ENCODE measurements at places on chromosomes 13 and 19.

DNA sequence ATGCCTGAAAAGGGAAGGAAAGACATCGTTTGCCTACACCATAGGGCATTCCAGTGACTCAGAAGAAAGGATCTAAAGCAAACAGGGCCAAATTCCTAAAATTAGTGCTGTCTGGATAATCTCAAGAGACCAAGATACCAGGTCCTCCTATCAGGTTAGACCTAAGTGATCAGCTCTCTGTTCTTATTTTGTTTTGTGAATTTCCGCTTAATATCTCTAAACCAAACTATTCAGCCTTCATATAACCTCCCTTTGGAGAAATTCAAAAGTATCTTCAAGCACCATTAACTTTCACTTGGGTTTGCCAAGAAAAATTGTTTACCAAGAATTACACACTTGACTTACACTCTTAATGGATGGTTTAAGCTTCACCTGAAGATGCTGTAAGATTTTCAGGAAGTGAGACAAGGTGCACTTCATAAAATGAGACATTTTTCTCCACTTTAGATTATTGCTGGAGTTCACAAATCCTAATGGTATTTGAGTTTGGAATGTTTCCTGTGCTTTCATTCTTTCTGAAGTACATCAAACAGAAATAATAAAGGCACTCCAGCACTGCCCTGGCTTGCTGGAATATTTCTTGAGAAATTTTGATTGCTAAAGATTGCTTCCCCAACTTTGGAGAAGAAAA is 376.1 kb downstream of the LMO7 start:
- DNase-seq, result no peak

- DNase-seq, result no peak
Observed at GRCh38 chr13:19153782-19154450, 27.7 kb downstream of the TUBA3C start.

- DNase-seq, result no peak
Observed at GRCh38 chr19:46384396-46384795, 29.0 kb downstream of the CCDC8 start.

GRCh38 chr19:51330366-51330765 is 11.6 kb downstream of the VSIG10L start:
- no peak for DNase-seq

GRCh38 chr13:97214921-97215320 is 7.2 kb upstream of the MBNL2 start:
- no peak for DNase-seq

DNA sequence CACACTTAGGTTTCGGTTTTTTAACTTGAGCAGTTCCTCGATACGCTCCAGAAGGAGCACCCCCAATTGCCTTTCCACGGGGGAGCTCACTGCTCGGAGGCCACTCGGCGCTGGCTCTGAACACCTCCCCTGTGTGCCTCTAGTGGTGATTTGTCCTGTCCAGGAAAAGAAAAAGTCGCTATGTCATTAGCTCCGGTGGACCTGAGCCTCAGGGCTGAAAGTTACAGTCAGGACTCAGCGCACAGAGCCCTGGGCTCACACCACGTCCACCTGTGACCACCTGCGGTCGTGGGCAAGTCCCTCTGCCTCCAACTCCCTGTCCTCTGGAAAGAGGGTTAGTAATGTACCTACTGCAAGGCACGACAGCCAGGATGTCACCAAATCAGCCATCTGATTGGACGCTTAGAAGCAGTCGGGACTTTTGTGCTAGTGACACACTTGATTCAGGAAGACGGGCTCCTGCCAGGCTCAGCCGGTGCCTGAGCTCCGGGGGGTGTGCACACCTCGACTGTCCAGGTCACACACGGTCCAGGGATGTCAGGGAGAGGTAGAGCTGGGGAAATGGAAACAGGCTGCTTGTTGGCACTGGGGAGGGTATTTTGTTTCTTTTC is 3.9 kb upstream of the TMPRSS9 start:
- no peak for DNase-seq

DNA sequence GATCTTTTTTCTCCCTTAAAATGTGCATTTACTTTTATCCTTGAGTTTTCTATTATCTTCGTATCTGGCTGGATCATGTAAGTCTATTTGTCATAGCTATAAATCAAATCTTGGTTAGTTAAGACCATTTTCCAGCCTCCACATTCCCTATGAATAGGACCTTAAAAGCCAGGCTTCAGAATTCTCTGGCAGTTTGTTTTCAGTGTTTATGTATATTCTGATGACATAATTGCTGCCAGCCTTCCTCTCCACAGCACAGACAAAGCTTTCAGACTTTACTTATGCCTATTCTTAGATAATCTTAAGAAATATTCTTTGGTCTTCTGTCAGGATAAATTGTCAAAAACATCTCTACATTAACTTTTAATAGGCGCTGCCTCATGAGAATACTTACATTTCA is 870.8 kb upstream of the SPRY2 start:
- DNase-seq, result no peak

GRCh38 chr19:30288911-30289310 is 83.3 kb upstream of the ZNF536 start:
- no peak for DNase-seq

DNA sequence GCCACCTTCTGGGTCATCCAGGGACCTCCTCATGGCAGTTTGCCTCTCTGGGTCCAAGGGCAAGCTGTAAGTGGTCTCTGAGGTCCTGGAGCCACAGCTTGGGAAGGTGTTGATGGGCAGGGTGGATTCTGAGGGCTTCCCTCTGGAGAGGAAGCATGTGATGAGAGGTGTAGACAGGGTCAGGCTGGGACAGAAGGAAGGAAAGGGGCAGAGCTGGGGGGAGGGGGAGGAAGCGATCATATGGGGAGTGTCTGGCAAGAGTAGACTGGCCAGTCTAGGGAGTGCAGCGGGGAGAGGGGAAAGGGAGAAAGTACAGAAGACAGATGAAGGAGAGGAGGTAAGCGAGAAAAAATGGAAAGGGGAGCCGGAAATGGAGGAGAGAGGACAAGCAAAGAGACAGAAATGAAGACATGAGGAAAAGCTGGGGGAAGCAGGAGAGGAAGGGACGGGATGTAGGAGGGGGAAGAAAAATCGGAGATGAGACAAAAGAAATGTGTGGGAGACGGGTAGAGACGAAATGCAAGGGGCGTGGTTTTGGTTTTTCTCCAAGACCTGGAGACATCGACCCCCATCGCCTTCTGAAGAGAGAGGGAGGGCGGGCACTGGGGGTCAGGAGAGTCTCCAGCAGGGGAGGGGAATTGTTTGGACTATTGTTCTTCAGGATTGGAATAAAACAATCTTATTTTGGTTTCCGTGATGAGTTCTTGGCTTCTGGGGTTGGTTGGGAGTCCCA is 26.6 kb downstream of the ZSWIM9 start:
- no peak for DNase-seq

DNA sequence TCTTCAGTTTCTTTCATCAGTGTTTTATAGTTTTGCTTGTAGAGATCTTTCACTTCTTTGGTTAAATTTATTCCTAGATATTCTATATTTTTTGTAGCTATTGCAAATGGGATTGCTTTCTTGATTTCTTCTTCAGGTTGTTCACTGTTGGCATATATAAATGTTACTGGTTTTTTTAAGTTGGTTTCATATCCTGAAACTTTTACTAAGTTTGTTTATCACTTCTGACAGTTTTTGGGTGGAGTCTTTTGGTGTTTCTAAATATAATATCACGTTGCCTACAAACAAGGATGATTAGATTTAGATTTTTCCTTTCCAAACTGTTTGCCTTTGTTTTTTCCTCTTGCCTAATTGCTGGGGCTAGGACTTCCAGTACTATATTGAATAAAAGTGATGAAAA is 109.7 kb downstream of the PAN3 start:
- DNase-seq, result no peak

DNA sequence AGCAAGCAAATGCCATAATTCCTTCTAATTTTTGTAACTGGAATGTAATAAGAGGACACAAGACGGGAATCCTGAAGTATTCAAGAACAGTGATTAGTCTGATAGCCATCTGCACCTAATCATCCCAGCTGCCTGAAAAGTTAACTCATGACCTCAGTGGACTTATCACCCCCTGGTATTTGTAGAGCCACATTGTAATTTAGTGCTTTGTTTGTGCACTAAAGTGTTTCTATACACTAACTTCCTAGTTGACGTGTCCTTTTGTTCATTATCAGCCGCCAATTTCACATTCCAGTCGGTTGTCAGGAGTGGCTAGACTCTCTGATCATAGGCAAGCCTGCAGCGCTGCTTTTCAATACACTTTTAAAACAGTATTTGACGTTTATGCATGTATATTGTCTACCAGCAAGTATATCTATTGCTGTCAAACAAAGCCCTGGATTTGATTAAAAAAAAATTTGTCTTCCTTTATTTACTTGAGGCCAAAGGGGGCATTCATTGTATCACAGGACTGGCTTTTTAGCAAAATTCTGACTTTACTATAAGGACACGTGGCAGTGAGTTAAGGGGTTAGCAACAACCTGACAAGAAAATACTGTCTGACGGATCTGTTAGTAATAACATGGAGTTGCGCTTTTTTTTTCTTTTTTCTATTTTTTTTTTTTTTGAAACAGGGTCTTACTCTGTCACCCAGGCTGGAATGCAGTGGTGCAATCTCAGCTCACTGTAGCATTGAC is 10.4 kb upstream of the SOX21 start:
- no peak for DNase-seq

DNA sequence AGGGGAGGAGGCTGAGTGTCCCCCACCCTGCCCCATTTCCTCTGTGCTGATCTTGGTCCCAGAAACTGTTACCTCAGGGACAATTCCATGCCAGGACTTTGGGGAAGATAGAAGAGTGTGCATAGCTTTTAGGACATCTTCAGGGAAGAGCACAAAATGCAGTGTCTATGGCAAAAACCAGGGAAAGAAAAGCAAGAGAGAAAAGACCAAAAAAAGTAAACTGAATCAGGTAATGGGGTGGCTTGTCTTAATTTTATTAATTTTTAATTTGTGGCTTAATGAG is 109.4 kb downstream of the NDFIP2 start:
- DNase-seq, result no peak

DNA sequence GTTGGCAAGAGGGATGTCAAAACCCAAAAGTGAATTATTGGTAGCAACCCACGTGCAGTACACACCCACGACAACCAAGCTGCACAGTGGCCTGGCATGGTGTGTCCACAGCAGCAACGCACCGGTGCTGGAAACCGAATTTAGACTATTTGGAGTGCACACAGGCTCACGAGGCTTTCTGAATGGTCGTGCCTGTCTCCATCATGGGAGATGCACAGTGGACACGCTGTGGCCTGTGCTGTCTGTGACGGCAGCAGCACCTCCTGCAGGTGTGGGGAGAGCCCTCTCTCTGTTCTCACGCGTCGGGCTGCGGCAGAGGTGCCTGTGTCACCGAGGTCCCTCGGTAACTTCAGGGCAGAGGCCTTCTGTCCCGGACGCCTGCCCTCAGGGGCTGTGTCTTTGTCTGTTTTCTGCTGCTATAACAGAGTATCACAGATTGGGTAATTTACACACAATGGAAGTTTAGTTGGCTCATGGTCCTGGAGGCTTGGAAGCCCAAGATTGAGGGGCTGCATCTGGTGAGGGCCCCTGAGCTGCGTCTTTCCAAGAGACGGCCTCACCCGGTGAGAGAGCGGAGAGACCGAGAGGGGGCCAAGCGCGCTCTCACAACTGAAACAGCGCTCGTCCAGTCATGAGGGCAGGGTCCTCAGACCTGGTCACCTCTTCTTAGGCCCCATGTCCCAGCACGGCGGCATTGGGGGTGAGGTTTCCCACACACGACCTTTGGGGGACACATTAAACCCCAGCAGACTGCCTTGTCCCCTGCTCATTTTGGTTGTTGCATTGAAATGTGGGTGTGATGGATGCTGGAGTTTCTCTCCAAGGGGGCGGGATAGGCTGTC is 9.1 kb upstream of the MCF2L start:
- DNase-seq, result no peak

DNA sequence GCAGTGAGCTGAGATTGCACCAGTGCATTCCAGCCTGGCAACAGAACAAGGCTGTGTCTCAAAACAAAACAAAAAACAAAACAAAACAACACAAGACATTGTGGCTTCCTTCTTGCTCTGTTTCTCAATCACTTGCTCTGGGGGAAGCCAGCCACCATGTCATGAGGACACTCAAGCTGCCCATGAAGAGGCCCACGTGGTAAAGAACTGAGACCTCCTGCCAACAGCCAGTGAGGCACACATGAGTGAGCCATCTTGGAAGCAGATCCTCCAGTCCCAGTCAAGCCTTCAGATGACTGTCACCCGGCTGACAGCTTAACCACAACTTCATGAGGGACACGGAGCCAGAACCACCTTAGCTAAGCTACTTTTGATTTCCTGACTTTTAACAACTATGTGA is 25.2 kb downstream of the CPT1C start:
- peak; percentile 57 for DNase-seq

- no peak for DNase-seq
Observed at GRCh38 chr19:8022275-8022674, 16.8 kb upstream of the ELAVL1 start.

GRCh38 chr13:48159826-48160225 is 64.9 kb upstream of the MED4 start:
- DNase-seq, result no peak

DNA sequence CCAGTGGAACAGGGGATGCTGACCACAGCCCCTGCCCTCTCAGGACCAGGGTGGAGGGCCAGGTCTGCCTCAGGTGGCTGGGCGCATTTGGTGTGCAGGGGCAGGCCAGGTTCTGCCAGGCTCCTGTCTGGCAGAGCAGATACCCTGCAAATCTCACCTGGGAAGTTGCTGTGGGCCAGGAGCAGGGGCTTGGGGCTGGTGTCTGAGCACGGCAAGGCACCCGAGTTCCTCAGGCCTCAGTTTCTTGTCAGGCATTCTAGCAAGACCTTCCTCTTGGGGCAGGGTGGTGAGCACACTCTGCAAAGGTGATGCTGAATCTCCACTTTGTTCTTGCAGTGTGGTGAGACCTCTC is 1.1 kb downstream of the CRTC1 start:
- DNase-seq, result no peak

- DNase-seq, result no peak
Observed at GRCh38 chr13:25816239-25816638, 235.6 kb downstream of the SHISA2 start.
